ENCODE measurements at places on chromosomes 13 and 19. TPM values are rescaled to one million over a fixed set of nuclear protein-coding genes. Genes with fewer than 3 reads are reported as not detected.

Gene SUCLA2
- 34.4 TPM for polyA plus RNA-seq

Gene GIPC3
- polyA plus RNA-seq: 1.3 TPM

GRCh38 chr19:50693064-50693975, 26.3 kb downstream of the SHANK1 start:
- no peaks in the 10 kb centered on the region for H3K4me1 ChIP-seq
- H3K36me3 ChIP-seq: no peaks in the 10 kb centered on the region
- no peaks in the 10 kb centered on the region for H3K27me3 ChIP-seq
- no peak overlapping the region for H3K27ac ChIP-seq
- no peak for DNase-seq
- no peak overlapping the region for H3K4me3 ChIP-seq

Gene USHBP1
- polyA plus RNA-seq: 0.61 TPM

- no peak overlapping the region for H3K4me3 ChIP-seq
- H3K27me3 ChIP-seq: no peaks in the 10 kb centered on the region
- no peak for DNase-seq
- H3K4me1 ChIP-seq: no peaks in the 10 kb centered on the region
- no peak overlapping the region for H3K27ac ChIP-seq
Measured at GRCh38 chr19:46251416-46251815, 21.9 kb downstream of the IGFL1 start.

- no peak overlapping the region for H3K4me3 ChIP-seq
- no peak for DNase-seq
- H3K27me3 ChIP-seq: no peaks in the 10 kb centered on the region
- no peak overlapping the region for H3K27ac ChIP-seq
- no peaks in the 10 kb centered on the region for H3K36me3 ChIP-seq
Measured at GRCh38 chr19:6685962-6686627, 16.1 kb upstream of the TNFSF14 start.

Gene TMEM255B
- polyA plus RNA-seq: 0.08 TPM

DNA sequence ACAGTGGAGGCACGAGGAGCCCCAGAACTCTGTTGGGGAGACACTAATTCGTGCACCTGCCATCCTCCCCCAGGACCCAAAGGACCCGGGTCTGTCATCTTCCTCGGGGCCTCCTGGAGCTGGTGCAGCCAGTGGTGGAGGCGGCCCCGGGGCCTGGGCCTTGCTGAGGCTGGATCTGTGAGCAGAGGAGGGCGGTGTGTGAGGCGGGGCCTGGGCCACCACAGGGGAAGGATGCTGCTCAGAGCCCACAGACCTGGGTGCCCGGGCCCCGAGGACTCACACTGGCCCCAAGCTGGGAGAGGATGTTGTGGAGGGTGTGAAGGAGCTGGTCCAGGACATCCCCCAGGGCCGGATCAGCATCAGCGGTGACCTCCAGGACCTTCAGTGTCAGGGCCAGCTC, 8.3 kb downstream of the IFNL3 start:
- no peaks in the 10 kb centered on the region for H3K27me3 ChIP-seq
- no peaks in the 10 kb centered on the region for H3K36me3 ChIP-seq
- H3K4me1 ChIP-seq: peaks cover 16% of the 10 kb centered on the region
- H3K27ac ChIP-seq: no peak overlapping the region

DNA sequence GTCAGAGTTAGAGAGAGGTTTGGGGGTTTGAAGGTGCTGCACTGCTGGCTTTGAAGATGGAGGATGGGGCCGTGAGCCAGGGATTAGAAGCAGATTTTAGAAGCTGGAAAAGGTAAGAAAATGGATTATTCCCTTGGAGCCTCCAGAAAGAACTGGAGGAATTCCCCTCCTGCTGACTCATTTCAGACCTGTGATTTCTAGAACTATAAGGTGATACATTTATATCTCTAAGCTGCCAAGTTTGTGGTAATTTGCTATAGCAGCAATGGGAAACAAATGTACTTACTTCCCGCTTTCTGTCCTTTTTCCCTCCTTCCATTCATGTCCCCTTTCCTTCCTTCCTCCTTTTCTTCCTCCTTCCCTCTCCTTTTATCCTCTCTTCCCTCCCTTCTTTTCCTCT, 78.5 kb upstream of the PCDH8 start:
- no peaks in the 10 kb centered on the region for H3K4me1 ChIP-seq
- H3K27ac ChIP-seq: no peak overlapping the region
- H3K4me3 ChIP-seq: no peak overlapping the region
- H3K36me3 ChIP-seq: no peaks in the 10 kb centered on the region
- no peak for DNase-seq
- H3K27me3 ChIP-seq: no peaks in the 10 kb centered on the region

DNA sequence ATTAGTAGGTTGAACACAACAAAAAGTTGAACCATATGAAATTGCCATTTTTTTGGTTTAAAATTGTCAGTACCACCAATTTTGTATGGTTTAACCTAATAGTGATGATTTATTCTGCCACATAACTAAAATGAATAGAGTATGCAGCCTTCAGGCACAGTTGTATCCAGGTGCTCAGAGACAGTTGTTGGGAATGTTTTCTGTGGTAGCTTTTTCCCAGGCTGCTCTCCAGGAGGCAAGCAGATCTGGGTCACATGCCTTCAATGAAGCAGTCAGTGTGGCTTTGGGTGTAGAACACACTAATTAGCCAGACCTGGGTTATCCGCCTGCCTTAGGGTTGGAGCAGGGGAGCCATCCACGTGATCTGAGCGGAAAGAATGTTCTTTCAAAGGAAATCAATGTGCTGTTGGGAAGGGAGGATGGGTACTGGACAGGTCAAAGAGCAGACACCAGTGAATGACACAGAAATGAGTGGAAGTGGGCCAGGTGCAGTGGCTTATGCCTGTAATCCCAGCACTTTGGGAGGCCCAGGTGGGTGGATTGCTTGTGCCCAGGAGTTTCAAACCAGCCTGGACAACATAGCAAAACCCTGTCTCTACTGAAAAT, 28.6 kb downstream of the MARK4 start:
- no peaks in the 10 kb centered on the region for H3K4me1 ChIP-seq
- H3K27ac ChIP-seq: no peak overlapping the region
- no peaks in the 10 kb centered on the region for H3K27me3 ChIP-seq
- H3K4me3 ChIP-seq: no peak overlapping the region
- H3K36me3 ChIP-seq: no peaks in the 10 kb centered on the region

DNA sequence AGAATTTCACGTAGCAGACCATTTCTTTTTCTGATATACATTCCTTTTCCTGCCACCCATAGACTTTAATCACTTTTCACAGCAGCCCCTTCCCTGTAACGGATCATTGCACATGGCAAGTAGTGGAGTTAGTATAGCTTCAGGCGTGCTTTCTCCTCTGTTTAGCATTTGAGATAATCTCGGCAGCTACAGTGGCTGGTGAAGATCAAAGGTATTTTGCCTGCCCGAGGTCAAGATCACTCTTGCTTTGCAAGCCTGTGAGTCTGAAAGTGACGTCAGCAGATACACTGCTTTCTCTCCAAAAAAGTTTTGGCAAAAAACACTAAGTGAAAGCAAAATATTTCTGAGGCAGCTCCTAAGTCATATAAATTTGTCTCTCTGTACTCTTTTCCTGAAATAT, 260.0 kb downstream of the NDFIP2 start:
- H3K27me3 ChIP-seq: no peaks in the 10 kb centered on the region
- no peaks in the 10 kb centered on the region for H3K36me3 ChIP-seq
- DNase-seq: no peak
- no peaks in the 10 kb centered on the region for H3K4me1 ChIP-seq
- no peak overlapping the region for H3K27ac ChIP-seq
- no peak overlapping the region for H3K4me3 ChIP-seq

- peak overlapping the region; percentile 100 for H3K27ac ChIP-seq
- H3K4me1 ChIP-seq: peaks cover 11% of the 10 kb centered on the region
- no peak overlapping the region for H3K4me3 ChIP-seq
- DNase-seq: no peak
- no peaks in the 10 kb centered on the region for H3K27me3 ChIP-seq
Measured at GRCh38 chr19:58096884-58097283, 1.1 kb downstream of the ZSCAN18 start.

DNA sequence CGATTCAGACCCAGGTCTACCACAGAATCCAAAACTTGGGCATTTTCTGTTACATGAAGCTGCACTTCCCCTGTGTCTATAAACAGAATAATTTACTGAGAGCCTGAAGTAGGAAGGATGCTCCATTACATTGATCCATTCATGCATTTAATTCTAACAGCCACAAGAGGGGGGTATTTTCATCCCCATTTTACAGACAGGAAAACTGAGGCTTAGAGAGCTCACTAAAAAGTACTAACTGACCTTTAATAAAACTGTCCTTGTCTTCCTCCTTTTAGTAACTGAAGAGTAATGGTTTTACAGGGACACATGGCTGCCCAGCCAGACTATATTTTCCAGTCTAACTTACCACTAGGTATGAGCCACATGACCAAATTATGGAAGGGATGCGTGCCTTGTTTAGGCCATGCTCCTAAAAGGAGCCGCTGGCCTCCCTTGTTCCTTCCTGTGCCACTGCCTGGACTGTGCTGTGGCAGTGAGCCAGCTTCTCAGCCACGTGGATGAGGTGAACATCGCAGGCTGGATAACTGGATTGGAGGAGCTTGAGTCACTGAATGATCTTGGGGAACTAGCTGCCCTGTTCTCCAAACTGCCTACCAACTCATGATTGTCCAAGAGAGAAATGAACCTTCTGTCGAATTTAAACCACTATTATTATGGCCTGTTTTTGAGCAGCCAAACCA, 108.3 kb downstream of the DOCK9 start:
- no peak overlapping the region for H3K4me3 ChIP-seq
- peaks cover 87% of the 10 kb centered on the region for H3K36me3 ChIP-seq
- H3K27ac ChIP-seq: no peak overlapping the region
- H3K27me3 ChIP-seq: no peaks in the 10 kb centered on the region

GRCh38 chr13:80924596-80924995, 583.7 kb upstream of the SPRY2 start:
- no peaks in the 10 kb centered on the region for H3K36me3 ChIP-seq
- no peaks in the 10 kb centered on the region for H3K27me3 ChIP-seq
- H3K27ac ChIP-seq: no peak overlapping the region
- no peak for DNase-seq

DNA sequence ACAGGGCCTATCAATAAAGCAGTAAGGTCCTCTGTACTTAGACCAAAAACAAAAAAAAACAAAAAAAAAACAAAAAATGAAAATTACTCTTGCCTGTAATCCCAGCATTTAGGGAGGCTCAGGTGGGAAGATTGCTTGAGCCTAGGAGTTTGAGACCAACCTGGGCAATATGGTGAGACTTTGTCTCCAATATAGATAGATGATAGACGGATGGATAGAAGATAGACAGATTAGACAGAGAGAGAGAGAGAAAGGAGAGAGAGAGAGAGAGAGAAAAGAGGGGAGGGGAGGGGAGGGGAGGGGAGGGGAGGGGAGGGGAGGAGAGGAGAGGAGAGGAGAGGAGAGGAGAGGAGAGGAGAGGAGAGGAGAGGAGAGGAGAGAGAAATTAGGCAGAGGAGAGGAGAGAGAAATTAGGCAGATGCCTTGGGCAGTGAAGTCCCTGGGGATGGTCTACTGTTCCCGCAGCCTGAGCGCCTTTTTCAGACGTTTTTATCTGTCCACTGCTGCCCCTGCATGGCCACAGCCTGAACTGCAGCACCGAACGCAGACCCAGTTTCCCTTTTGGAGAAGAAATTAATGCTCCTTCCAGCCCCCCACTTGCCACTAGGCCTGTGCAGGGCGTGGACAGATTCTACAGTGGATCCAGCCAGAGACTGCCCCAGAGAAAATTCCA, 9.8 kb upstream of the ZNF627 start:
- no peaks in the 10 kb centered on the region for H3K27me3 ChIP-seq
- peak; percentile 66 for DNase-seq
- no peak overlapping the region for H3K4me3 ChIP-seq

DNA sequence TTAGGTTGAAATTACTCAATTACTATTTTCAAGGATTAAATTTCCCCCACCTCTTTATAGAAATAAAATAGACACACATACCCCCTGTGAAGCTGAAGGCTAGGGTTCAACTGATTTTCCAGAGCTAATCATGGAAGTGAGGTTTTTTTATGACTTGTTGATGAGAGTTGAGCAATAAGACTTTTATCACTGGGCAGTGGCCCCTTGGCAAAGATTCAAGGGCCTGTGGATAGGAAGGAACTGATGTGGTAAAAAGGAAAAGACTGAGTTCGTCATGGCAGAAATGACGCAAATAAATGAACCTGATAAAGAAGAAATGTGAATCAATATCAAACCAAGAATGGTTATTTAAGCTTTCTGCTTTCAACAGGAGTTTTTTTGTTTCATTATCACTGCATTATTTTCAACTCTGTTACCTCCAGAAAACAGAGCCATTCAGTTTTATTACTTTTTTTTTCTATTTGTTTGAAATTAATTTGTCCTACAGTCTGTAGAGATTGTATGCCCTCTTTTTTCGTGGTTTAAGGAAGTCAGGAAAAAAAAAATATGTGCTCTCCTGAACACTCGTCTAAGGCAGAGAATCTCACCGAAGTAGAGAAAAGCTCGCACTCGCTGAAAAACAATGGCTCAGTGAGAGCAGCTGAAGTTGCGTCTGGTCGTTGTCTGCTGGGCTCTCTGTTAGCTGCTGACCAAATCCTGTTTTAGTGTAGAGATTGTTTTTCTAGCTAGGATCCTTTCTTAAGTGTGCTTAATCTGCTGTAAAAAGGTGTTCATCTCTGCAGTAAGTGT, 38.9 kb downstream of the STOML3 start:
- H3K27me3 ChIP-seq: no peaks in the 10 kb centered on the region
- H3K36me3 ChIP-seq: no peaks in the 10 kb centered on the region
- no peak for DNase-seq
- H3K4me3 ChIP-seq: no peak overlapping the region
- no peak overlapping the region for H3K27ac ChIP-seq

DNA sequence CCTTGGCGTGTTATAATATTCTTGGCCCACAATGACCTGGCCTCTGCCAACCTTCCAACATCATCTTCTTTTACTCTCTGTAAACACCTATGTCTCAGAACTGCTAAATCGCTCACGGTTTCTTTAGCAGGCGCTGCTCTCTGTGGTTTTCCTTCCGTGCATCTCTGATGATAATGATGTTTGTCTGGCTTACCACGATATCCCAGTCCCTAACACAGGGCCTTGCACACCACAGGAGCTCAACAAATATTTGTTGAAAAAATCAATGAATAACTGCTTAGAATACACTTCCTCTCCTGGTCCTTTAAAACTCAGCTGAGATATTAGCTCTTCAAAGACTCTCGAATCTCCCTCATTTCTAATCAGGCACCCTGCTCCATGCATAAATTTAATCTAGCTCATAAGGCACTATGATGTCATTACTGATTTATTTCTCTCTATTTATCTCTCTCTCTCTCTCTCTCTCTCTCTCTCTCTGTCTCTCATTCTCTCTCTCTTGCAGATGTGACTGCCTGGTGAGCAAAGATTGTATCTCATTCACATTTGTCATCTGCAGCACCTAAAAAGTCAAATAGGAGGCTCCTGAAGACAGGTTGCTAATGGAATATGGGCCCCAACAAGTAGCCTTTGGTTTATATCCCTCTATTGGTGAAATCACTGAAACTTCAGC, 206.4 kb downstream of the NHLRC3 start:
- H3K27ac ChIP-seq: no peak overlapping the region
- H3K4me3 ChIP-seq: no peak overlapping the region
- no peaks in the 10 kb centered on the region for H3K27me3 ChIP-seq
- no peaks in the 10 kb centered on the region for H3K4me1 ChIP-seq
- no peak for DNase-seq

Gene CDX2
- not detected for polyA plus RNA-seq

GRCh38 chr13:98576963-98577835, at the start of gene STK24:
TSS of gene STK24 (minus strand) at chr13:98577107. CDS start at chr13:98576786, 321 bp downstream.
- peak within 1 kb of the TSS; percentile 85 for H3K27ac ChIP-seq
- DNase-seq: peak; percentile 66
- peaks cover 35% of the 10 kb centered on the region for H3K4me1 ChIP-seq
- no peaks in the 10 kb centered on the region for H3K27me3 ChIP-seq
- peak within 1 kb of the TSS; percentile 72 for H3K4me3 ChIP-seq
- H3K36me3 ChIP-seq: no peaks in the 10 kb centered on the region

Gene CERS1
- not detected for polyA plus RNA-seq

GRCh38 chr13:59360108-59360507, 803.6 kb downstream of the DIAPH3 start:
- no peak overlapping the region for H3K4me3 ChIP-seq
- no peak overlapping the region for H3K27ac ChIP-seq
- H3K36me3 ChIP-seq: no peaks in the 10 kb centered on the region
- no peaks in the 10 kb centered on the region for H3K27me3 ChIP-seq
